ENCODE measurements at places on chromosomes 3 and 15.

GRCh38 chr3:14147066-14147435, 22.2 kb downstream of the TMEM43 start:
- DNase-seq, result no peak

GRCh38 chr3:77242371-77242770, 202.5 kb downstream of the ROBO2 start:
- no peak for DNase-seq

DNA sequence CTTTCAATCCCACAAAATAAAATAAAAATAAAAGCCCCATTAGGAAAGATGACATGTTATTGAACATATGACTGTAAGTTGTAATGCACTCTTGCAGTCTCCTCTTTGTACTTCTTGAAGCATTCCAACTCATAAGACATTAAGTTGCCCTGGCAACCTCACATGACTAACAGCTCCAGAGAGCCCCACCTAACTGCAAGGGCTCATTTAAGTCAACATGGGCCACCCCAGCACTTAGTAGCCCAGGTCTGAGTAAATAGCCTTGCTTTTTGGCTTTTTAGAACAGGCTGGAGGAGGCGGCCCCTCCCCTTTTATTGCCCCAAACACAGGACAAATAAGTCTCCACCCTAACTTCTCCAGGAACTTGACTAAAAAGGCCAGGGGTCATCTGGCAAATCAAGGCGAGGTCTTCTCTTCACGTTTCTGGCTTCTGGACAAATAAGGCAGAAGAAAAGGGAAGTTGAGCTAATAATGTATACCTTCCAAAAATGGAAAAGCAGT, 135.1 kb downstream of the TMCO5A start:
- peak; percentile 70 for DNase-seq

- no peak for DNase-seq
Measured at GRCh38 chr3:73580343-73580742, 44.4 kb downstream of the PDZRN3 start.

DNA sequence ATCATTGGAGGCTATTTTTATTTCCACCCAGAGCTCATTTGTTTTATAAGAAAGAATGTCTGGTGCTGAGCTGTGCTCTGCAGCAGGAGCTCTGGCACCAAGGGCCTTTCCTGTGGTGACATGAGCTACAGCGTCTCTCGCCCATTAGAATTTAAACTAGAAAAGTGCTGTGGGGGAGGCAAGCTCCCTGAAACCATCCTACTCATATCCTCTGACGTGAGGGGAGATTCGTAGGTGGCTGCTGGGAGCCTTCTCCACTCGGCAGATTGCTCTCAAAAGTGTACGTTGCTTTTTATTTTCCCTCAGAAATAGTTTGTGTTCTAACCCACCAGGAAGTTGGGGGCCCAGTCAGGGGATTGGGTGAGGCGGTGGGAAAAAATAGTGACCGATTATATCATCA, 76.3 kb upstream of the ARHGEF3 start:
- no peak for DNase-seq
